ENCODE measurements at places on chromosomes 5 and 9.

DNA sequence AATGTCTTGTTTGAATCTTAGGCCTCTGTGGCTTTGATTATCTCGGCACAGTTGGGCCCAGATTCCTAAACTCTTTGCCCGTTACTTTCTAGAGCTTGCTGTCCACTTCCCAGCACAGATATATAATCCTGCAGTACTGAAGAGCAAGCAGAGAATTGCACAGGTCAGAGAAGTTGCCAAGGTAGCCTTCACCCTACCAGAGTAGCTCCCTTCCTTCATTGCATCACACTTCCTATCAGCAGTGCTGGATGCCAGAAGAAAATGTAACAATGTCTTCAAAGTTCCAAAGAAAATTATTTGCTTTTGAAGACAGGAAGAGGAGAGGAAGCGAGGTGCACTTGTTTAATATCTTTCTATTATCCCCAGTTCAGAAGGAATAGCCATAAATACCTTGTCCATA lies 38.1 kb upstream of the SPATA31D4 start:
- peaks cover 8% of the 10 kb centered on the region for H3K4me1 ChIP-seq
- no peaks in the 10 kb centered on the region for H3K36me3 ChIP-seq
- no peaks in the 10 kb centered on the region for H3K27me3 ChIP-seq
- no peak overlapping the region for H3K4me3 ChIP-seq
- no peak for DNase-seq

DNA sequence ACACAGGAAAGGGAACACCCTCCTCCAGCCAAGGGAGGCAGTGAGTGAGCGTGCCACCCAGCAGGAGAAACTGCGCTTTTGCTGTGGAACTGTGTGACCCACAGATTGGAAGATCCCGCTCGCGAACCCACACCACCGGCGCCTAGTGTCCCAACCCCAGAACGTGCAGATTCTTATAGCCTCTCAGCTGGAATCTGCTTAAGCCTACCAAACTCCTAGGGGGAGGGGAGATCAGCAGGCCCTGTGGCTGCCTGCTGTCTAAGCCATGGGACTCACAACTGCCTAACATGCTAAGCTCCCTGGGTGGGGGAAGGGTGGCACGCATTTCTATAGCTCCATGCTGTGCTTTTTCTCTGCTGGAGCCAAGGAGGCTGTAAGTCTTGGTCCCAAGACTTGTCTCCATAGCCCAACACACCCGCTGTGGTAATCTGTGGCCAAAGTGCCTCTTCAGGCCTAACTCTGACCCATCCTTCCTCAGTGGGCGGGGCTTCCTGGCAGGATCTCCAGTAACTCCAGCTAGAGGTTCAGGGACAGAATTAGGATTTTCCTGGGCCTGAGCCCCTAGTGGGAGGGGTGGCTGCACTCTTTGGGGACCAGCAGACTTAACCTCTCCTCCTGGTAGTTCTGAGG lies 485.0 kb downstream of the TAF11L14 start:
- H3K4me1 ChIP-seq = peaks cover 5% of the 10 kb centered on the region
- no peaks in the 10 kb centered on the region for H3K27me3 ChIP-seq
- H3K36me3 ChIP-seq = no peaks in the 10 kb centered on the region
- H3K4me3 ChIP-seq = no peak overlapping the region
- DNase-seq = no peak

DNA sequence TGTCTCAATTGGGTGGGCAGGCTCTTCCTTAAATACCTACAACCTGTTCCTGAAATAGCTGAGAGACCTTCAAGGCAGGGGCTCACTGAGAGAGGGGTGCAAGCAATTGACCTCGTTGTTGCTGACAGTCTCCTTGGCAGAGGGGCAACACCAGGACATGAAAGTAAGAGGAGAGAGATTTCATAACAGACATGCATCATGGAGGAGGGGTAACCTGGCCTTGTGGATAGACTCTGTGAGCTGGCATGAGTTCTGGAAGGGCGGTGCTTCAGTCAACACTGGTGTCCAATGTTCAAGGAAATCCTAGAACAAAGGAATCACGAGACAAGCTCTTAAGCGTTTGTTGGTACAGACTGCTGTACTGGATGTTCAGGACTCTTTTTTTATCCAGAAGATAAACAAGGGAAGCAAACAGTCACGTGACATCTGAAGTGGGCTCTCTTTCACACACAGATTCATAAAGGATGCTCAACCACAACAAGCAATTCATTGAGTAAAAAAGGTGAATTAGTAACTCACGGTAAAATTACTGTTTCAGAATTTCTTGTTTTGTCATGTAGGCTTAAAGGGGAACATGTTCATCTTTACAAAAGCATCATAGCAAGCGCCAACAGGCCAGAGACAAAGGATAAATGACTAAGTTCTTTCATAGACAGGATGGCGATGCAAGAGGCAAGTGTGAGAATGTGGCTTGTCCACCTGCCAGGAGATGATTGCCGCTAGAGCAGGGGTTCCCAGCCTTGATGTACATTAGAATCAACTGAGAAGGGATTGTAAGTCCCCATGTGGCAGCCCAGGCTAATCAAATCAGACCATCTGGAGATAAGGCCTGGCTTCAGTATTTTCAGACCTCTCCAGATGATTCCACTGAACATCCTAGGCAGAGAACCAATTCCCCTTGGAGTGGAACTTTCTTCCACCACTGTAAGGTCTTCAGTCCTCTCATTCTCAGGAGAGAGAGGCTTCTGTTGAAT lies 20.7 kb downstream of the ANKRA2 start:
- H3K27me3 ChIP-seq = peaks cover 17% of the 10 kb centered on the region
- H3K4me1 ChIP-seq = no peaks in the 10 kb centered on the region
- DNase-seq = no peak
- no peak overlapping the region for H3K27ac ChIP-seq
- no peaks in the 10 kb centered on the region for H3K36me3 ChIP-seq
- H3K4me3 ChIP-seq = no peak overlapping the region

DNA sequence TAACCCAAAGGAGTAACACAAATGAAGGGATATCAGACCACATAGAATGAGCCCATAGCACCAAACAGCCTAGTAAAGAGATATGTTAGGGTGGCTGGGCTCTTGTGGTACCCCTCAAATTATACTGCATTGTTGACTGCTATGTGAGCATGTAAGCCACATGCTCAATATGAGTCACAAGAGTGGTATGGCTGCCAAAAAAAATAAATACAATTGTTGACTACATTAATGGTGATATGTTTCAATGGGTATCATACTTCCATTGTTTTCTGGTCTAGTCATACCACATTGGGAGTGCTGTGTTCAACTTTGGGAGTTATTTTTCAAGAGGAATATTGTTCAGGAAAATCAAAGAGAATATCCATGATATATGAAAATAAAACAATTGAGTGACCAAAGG lies 162.4 kb upstream of the PIK3R1 start:
- no peaks in the 10 kb centered on the region for H3K27me3 ChIP-seq
- H3K27ac ChIP-seq = no peak overlapping the region
- no peak overlapping the region for H3K4me3 ChIP-seq
- peaks cover 30% of the 10 kb centered on the region for H3K4me1 ChIP-seq

All from type B pancreatic cell (in vitro differentiated cells).